Mesangial cell (primary cell): ENCODE measurements at places on chromosomes 11 and 22. TPM values are rescaled to one million over a fixed set of nuclear protein-coding genes. Genes with fewer than 3 reads are reported as not detected.

The ATL3 gene
- total RNA-seq = 40.7 and 43.0 TPM in 2 replicates

The PNPLA5 gene
- not detected in 2 replicates for total RNA-seq

The ROBO3 gene
- total RNA-seq = 22.3 and 22.6 TPM in 2 replicates

The ACER3 gene
- total RNA-seq = 10.6 and 14.3 TPM in 2 replicates

The APLNR gene
- not detected in 2 replicates for total RNA-seq

The FDXACB1 gene
- 3.0 and 3.1 TPM in 2 replicates for total RNA-seq

The CASTOR1 gene
- 7.3 and 13.3 TPM in 2 replicates for total RNA-seq

The NAALAD2 gene
- 0.49 and 0.63 TPM in 2 replicates for total RNA-seq

The KCNE3 gene
- total RNA-seq = 0.81 and 1.0 TPM in 2 replicates

The LINC01488 gene
- not detected in 2 replicates for total RNA-seq

The KCNK4 gene
- not detected in 2 replicates for total RNA-seq

The PHETA2 gene
- total RNA-seq = 12.5 and 14.3 TPM in 2 replicates

The OR52H1 gene
- not detected in 2 replicates for total RNA-seq

The SLCO2B1 gene
- total RNA-seq = 2.3 and 25.1 TPM in 2 replicates

The BIK gene
- total RNA-seq = 4.1 and 9.5 TPM in 2 replicates

The MIOX gene
- 0.33 and 1.5 TPM in 2 replicates for total RNA-seq

The HSPA8 gene
- total RNA-seq = 763 and 1,343 TPM in 2 replicates

The OTOG gene
- not detected in 2 replicates for total RNA-seq

The BLID gene
- 0.13 and 0.16 TPM in 2 replicates for total RNA-seq

The OLFML1 gene
- total RNA-seq = 0.25 TPM in 1 of 2 replicates, not detected in the other

The CRYBB2 gene
- total RNA-seq = not detected in 2 replicates

The PHOX2A gene
- 0.13 TPM in 1 of 2 replicates, not detected in the other for total RNA-seq

The SSTR3 gene
- not detected in 2 replicates for total RNA-seq

The PRDX5 gene
- total RNA-seq = 243 and 341 TPM in 2 replicates

The ST14 gene
- total RNA-seq = 0.98 and 4.3 TPM in 2 replicates

The OR5P2 gene
- total RNA-seq = not detected in 2 replicates

The UEVLD gene
- total RNA-seq = 12.3 and 17.8 TPM in 2 replicates

The CRYBB1 gene
- total RNA-seq = not detected in 2 replicates

The NLRP14 gene
- total RNA-seq = not detected in 2 replicates

The PLEKHB1 gene
- total RNA-seq = 0.81 and 17.0 TPM in 2 replicates

The CEND1 gene
- 0.38 TPM in 1 of 2 replicates, not detected in the other for total RNA-seq

The SNX19 gene
- total RNA-seq = 37.3 and 78.5 TPM in 2 replicates

The APOA1 gene
- 0.25 TPM in 1 of 2 replicates, not detected in the other for total RNA-seq

The OR52I2 gene
- not detected in 2 replicates for total RNA-seq

The SFI1 gene
- total RNA-seq = 15.8 and 16.2 TPM in 2 replicates

The POU2AF1 gene
- not detected in 2 replicates for total RNA-seq

The OR8D4 gene
- not detected in 2 replicates for total RNA-seq

The CDC42EP1 gene
- 138 and 149 TPM in 2 replicates for total RNA-seq

The GTF2H1 gene
- 29.8 and 33.6 TPM in 2 replicates for total RNA-seq

The H19 gene
- 16.5 and 607 TPM in 2 replicates for total RNA-seq

The CLCF1 gene
- 17.8 and 29.8 TPM in 2 replicates for total RNA-seq

The MMP12 gene
- total RNA-seq = not detected in 2 replicates

The TMEM151A gene
- total RNA-seq = 0.16 and 17.6 TPM in 2 replicates

The OR6A2 gene
- total RNA-seq = not detected in 2 replicates

The C22orf31 gene
- not detected in 2 replicates for total RNA-seq

The ASCL2 gene
- not detected in 2 replicates for total RNA-seq

The SCN3B gene
- total RNA-seq = under 0.01 and 0.25 TPM in 2 replicates

The PTPN5 gene
- total RNA-seq = not detected in 2 replicates

The AMOTL1 gene
- 29.7 and 31.1 TPM in 2 replicates for total RNA-seq

The BBOX1 gene
- 0.13 TPM in 1 of 2 replicates, not detected in the other for total RNA-seq

The YPEL1 gene
- 3.3 and 5.3 TPM in 2 replicates for total RNA-seq

The KRTAP5-3 gene
- total RNA-seq = not detected in 2 replicates

The RIBC2 gene
- 0.25 and 0.81 TPM in 2 replicates for total RNA-seq

The CWC15 gene
- total RNA-seq = 16.5 and 24.0 TPM in 2 replicates

The HEPHL1 gene
- not detected in 2 replicates for total RNA-seq

The DDX25 gene
- total RNA-seq = not detected in 2 replicates
